ENCODE measurements at places on chromosomes 6 and 20.

DNA sequence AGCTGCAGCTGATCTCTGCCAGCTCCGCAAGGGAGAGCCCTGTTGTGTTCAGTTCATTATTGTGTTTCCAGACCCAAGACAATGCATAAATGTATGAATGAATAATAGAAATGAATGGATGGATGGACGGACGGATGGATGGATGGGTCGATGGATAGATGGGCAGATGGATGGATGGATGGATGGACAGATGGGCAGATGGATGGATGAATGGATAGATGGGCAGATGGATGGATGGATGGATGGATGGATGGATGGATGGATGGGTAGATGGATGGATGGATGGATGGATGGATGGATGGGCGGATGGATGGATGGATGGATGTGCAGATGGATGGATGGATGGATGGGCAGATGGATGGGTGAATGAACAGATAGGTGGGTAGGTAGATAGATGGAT lies 16.7 kb upstream of the LSM14B start:
- DNase-seq = no peak

GRCh38 chr6:30340589-30341054 lies 4.3 kb upstream of the RPP21 start:
- no peak for DNase-seq

DNA sequence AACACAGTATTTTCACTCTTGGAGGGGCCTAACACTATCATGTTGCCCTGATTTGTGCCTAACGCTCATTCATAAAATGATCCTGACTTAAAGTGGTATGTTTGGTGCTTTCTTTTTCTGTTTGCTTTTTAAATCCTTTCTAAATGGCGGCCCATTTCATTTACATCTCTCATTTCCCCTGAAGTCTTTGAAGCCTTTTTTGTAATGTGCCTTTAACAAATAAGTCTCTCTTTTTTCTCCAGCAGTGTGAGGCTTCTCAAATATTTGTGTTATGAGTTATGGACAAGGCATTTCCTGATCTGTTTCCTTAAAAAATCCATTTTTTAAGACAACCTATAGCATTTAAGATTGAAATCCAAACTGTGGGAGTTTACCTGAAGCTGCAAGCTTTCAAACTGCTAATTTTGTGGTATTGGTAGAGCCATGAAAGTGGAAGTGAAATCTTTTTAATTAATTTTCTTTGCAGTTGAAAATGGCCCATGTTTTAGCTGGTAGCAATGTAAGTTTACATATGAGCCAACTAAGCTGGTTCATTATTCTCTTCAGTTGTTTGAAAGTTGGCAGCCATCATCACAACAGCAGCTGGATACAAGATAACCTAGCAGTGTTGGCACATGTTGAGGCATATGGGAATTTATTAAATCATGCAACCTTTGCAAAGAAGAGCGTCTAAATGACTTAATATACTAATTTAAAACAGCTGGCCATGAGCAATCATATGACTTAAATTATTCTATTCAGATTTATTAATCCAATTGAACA lies 469.7 kb downstream of the CDKAL1 start:
- DNase-seq = peak; percentile 56

DNA sequence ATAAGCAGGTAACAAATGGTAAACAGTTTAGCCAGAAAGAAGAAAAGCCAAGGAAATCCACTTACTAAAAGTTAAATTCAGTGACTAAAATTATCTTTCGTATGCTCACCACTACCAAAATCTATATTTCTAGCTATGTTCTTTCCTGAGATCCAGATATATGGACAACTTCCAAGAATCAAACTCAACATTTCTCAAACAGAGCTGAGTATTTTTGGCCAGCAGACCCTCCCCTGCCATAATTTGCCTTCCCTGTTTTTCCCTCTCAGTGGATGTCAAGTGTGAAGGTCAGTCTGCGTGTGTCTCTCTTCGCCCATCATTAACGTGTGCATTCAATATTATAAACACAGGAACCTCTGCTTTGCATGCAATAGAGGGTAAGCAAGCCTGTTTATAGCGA lies 42.0 kb downstream of the PRKN start:
- DNase-seq = no peak

- peak; percentile 58 for DNase-seq
These were observed 686 bp downstream of the COL12A1 start for GRCh38 chr6:75204959-75205775.

- no peak for DNase-seq
These were observed 523.7 kb downstream of the TFAP2B start for GRCh38 chr6:51342393-51342792.

DNA sequence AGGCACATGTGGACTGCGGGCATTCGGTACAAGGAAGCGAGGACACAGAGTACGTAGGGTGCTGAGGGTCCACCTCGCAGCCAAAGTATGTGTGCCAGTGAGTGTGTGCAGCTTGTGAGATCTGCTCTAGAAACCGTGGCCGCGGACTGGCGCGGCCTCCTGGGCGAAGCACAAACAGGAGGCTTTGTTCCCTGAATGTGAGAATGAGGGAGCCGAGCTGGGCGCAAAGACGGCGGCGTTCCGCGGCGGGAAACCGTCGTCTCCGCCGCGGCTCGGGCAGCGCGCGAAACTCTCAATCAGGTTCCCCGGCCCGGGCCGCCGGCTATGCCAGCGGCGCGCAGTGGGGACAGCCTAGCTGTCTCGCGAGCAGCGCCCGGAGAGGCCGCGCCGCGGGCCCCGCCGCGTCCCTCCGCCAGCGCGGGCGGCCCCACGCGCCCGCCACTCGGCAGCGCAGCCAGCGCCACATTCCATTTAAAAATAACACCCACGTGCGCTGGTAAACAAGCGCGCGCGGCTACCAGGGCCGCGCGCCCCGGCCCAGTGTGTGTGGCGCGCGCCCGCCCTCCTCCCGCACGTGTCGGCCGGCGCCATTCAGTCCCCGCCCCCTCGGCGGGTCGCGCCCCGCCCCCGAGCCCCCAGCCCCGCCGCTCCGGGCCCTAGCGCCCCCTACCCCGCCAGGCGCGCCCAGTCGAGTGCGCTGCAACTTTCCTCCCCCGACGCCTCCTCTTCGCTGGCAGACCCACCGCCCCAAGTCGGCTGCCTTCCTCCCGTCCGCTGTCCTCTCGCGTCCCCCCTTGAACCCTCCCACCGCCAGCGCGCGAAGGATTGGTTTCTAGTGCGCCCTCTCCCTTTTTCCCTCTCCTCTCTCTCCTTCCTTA lies 3.0 kb upstream of the FOXO3 start:
- peak; percentile 63 for DNase-seq

- peak; percentile 69 for DNase-seq
These were observed 5.8 kb downstream of the DDR1 start for GRCh38 chr6:30889921-30890645.

DNA sequence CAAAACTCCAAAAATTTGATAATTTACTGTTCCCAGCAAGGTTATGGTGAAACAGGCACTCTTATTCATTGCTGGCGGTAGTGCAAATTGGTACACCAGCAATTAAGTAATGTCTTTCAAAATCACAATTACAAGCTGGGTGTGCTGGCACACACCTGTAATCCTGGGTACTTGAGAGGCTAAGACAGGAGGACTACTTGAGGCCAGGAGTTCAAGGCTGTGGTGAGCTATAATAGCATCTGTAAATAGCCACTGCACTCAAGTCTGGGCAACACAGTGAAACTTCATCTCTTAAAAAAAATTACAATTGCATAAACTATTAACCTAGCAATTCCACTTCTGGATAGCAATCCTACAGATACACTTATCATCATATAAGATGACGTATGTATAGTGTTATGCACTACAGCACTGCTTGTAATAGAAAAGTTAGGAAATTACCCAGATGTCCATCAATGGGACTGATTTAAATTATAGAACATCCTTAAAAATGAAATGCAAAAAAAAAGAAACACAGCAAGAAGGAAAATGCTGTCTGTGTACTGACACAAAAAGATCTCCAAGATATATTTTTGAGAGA lies 31.4 kb downstream of the NCOA6 start:
- no peak for DNase-seq

- no peak for DNase-seq
These were observed 20.8 kb downstream of the RRBP1 start for GRCh38 chr20:17661121-17661744.

- peak; percentile 72 for DNase-seq
These were observed 21.1 kb downstream of the SESN1 start for GRCh38 chr6:109073344-109074132.

DNA sequence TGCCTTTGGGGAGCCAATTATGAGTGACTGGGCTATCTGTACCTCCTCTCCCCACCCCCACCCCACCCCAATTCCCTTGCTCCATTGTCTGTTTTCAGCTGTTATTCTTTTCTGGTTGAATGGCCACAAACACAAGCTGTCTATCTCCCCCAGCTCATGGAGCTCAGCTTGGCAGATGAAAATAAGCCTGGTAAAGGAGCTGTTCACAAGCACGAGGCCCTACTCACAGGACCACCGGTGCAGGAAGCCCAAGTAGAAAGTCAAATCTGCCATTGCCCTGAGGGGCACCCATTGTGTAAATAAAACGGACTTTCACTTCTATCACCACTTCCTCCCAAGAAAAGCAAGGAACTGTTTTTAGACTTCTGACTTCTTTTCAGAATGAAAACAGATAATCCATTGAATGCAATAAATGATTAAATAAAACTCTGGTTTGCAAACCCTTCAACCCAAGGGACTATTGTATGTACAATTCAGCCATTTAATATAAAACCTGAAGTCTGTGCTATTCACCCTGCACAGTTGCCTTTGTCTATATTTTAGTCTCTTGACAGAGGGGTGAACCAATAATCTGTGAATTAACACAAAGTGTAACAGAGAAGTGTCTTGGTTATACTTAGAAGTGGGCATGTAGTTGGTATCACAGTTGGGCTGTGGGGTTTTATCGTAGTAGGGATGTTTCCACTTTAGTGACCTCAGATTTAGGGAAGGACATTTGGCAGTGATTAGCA lies 27.7 kb downstream of the RIPOR2 start:
- no peak for DNase-seq

- no peak for DNase-seq
These were observed 66.7 kb upstream of the RIPOR2 start for GRCh38 chr6:25002326-25003091.

- no peak for DNase-seq
These were observed 377.7 kb downstream of the PLCB1 start for GRCh38 chr20:8509809-8510208.

DNA sequence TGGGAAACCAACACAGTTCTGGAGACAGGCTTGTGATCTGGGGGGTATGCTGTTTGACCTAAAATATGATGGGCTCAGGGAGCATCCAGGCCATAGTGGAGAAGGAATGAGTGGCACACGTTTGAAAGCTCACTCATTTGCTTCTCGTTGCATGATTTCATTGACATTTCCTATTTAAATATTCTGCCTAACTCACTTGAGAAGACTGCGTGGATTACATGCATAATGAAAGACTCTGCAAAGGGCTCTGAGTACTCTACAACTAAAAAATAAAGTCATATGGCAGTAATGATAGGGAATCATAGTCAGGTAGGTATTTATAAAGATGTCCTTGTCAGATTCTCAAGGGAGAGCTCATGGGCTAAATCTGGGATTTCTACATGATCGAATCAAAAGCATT lies 117.9 kb downstream of the LAMP5 start:
- DNase-seq = no peak

- DNase-seq = no peak
These were observed 362.6 kb downstream of the CD109 start for GRCh38 chr6:74058606-74059005.

GRCh38 chr6:99216959-99217358 lies 132.5 kb downstream of the FAXC start:
- no peak for DNase-seq

DNA sequence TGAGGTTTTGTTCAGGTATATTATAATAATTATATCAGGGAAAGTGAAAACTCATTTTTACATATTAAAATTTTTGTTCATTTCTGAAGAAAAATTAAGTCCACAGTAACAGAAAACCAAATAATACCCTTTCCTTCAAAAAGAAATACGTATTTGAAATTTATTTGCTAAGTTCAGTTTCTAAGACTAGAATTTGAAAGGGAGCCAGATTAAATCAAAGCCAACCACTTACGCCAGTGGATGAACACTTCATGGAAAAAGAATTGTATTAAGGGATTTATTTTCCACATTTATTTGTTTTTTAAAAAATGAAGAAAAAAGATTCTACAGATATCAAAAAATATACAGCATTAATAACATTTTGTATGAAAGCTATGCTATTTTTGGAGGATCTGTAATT lies 654.4 kb downstream of the EYS start:
- no peak for DNase-seq

GRCh38 chr6:6987749-6988148 lies 120.0 kb upstream of the RREB1 start:
- DNase-seq = no peak

DNA sequence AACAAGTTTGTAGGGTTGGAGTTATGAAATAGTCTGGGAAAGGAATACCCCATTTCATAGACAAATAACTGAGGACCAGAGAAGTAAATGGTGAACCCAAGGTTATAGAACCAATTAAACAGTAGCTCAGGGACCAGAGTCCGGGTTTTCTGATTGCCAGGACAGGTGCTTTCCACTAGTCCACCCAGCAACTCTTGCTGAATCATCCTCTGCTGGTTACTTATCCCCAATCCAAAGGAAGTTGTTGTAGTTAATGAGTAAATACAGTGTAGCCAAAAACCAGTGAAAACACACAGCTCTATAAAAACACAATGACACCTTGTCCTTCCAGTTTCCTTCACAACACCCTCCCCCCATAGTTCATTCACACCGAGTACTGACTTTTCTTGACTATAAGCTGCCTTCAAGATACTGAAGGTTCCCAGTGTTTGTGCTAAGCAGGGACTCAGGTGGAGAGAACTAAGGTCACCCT lies 766 bp upstream of the TINAG start:
- DNase-seq = peak; percentile 40

DNA sequence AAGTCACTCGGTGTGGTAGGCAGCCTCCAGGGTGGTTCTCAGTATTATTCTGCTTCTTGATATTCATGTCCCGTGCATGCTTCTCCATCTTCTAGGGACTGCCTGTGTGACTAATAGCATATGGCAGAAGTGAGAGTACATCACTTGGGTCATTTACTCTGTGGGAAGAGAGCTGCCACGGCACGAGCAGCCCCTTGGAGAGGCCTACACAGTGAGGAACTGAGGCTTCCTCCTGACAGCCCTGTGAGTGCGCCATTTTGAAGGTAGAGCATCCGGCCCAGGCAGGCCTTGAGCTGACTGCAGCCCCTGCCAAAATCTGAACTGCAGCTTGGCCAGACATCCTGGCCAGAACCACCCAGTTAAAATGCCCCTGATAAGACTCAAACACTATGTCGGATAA lies 17.3 kb upstream of the MCUR1 start:
- DNase-seq = no peak

DNA sequence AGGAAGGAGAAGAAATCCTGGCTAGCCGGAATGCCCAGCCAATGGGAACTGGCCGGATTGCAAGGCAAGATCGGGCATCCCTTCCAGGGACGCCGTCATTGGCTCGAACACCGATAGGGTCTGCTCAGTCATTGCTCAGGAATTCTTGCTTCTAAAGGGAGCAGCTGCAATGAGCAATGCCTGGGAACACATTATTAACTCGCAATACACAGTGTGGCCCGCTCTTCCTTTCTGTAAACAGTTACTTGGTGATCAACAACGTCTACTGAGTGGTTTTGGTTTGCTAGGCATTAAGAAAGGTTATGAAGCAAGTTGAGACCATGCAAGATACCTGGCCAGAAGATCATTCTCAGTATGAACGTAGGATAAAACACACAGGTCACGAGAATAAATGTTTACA lies 165.4 kb upstream of the CITED2 start:
- peak; percentile 99 for DNase-seq
